Transverse colon (tissue), 4 donors: ENCODE measurements at places on chromosomes 3 and 15. TPM values are rescaled to one million over a fixed set of nuclear protein-coding genes. Genes with fewer than 3 reads are reported as not detected.

DNA sequence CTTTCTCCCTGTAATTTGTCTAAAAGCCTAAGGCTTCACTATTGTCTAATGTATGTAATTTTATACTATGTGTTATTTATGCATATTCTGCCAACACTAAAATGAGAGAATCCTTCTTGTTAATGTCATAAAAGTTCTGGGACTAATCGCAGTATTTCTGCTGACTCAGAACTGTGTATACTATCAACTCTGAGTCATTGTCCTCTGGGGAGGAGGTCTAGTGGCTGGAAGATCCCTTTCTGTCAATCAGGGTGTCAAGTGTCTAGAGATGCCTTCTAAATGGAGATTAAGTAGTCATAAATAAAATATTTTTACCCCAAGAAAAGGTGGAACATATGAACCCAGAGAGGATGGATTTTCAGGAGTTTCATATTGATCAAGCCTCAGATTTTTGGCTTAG lies 473.4 kb downstream of the AGBL1 start:
- DNase-seq, result no peak

GRCh38 chr3:15310491-15311370 lies 21.7 kb downstream of the SH3BP5 start:
- peak; percentile 31 for DNase-seq

GRCh38 chr3:81643721-81644120 lies 117.7 kb downstream of the GBE1 start:
- DNase-seq, result peak; percentile 11

DNA sequence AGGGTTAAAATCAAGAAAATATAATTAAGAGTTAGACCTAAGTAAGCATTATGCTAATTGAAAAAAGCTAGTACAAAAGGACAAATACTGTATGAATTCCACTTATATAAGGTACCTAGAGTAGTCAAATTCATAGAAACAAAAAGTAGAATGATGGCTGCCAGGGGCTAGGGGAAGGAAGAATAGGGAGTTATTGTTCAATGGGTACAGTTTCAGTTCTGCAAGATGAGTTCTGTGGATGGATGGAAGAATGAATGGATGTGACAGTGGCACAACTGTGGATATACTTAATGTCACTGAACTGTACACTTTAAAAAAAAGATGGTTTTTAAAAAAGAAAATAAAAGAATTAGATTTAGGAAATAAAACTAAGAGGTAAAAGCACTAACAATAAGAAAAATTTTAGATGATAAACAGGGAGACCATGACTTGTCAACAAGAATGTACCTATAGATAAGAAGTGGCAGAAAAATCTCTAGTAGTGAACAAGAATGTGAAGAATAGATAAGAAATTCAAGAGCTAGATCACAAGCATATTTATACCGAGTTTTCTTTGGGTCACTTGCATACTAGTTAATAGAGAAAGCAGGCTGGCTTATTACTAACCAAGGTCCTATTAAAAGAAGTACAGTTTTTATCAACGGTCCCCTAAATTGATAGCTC lies 5.5 kb downstream of the IFT80 start:
- no peak for DNase-seq

GRCh38 chr3:71525391-71525790 lies 58.1 kb downstream of the FOXP1 start:
- no peak for DNase-seq

DNA sequence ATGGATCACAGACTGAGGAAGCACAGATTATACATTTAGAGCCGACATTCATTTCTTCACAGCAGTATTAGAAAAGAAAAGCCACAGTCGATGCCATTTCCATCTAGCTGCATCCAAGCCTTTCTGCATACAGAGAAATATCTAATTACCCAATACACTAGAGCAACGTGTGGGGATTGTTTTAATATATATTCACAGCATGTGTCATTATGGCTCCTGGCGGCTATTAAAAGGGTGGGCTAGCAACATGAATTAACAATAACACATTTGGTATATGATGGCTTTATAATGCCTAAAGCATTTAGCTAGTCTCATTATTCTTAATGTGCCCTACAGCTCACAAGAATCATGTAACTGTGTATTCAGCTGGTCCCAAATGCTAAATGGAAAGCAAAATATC lies 1030.5 kb downstream of the FHIT start:
- no peak for DNase-seq

- DNase-seq, result no peak
These were observed 370.1 kb downstream of the LRTM1 start for GRCh38 chr3:54557538-54558428.

DNA sequence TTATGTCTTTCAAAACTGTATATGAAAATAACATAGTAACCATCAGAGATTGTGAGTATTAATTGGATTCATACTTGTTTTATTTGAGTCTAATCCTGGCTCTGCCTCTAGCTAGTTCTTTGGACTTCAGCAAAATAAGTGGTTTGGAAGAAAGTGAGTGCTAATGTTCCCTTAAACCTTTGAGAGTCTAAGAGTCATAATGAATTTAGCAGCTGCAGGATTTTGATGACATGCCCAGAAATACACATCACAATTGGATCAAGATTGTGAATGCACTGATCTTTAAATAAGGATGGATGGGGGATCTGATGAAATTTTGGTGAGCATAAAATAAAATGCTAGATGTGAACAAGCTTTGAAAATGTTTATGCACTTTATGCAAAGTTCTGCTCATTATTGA lies 79.9 kb upstream of the FAM98B start:
- no peak for DNase-seq

- DNase-seq, result no peak
These were observed 491 bp upstream of the ZNF774 start for GRCh38 chr15:90351479-90352106.

The RASGRP1 gene
- total RNA-seq, result 2.7 TPM
